Amniotic epithelial cell (primary cell): ENCODE measurements at places on chromosomes 2 and 18.

DNA sequence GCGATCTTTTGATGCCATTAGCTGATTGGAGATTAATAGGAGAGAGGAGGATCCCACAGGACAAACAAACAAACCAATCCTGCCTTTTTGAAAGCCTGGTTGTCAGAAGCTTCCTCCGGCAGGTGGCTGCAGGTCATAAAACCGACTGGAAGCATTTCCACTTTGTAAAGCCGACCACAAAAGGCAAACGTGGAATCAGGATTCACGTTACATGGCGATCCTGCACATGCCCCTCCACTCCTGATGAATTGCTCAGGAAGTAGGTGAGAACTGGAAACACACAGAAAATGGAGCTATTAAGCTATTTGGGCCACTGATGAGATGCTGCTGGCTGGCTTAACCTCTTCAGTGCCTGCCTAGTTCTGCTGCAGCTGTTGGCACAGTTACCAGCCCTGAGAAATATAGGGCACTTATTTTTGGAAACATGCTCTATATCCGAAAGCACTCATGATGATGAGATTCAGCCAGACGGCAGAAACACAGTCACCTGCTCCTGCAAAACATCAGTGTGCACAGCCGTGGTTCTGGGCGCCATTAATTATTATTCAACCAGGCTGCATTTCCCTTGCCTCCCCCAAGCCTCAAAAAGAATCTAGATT is 110.3 kb upstream of the ST6GAL2 start:
- DNase-seq = no peak

DNA sequence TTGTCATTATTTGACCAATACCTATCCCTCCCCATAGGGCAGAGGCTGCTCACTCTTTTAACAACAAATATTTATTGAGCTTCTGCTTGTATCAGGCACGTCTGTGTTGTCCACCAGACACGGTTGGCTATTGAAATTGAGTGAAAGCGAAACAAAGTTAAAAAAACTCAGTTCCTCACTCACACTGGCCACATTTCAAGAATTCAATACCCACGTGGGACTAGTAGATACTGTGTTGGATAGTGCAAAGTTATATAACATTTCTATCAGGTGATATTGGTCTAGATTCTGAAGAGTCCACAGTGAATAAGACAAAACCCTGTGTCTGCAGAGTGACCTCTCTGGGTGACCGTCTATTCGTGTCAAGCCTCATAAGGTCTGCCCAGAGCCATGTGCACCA is 43.9 kb upstream of the GALR1 start:
- DNase-seq = no peak

DNA sequence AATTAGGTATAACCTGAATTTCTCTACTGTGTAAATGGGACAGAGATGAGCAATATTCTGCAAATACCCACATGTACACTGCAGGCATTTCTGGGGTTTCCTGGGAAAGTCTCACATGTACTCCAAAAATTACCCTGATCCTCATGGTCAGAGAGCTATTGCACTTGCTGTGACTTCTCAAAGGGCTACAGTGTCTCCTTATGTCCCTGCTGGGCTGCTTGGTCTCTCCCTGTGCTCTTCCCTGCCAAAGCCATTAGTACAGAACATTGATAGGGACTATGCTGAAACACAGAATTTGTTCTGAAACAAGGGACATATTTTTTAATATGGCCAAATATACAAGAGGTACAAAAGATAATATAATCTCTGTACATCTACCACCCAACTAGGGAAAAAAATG is 924.4 kb upstream of the NXPH2 start:
- DNase-seq = no peak

DNA sequence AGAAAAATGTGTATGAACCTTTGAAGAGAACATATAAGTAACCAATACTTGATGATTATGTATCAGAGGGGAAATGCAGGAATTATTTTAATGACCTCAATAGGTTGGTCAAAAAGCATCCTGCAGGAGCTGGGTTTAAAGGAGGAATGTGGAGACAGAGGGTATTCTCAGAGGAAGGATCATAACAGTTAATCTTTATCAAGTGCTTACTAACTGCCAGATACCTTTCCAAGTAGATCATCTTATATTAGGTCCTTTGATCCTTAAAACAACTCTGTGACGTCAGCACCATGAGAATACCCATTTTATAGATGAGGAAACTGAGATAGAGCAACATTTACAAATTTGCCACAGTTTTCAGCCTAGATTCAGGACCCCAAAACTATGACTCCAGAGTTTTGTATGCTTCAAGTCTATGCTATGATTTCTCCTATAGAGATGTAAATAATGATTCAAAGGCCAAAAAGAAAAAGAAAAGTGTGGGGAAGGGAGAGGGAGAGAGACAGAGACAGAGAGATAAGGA is 3.0 kb downstream of the RFTN2 start:
- DNase-seq = no peak

DNA sequence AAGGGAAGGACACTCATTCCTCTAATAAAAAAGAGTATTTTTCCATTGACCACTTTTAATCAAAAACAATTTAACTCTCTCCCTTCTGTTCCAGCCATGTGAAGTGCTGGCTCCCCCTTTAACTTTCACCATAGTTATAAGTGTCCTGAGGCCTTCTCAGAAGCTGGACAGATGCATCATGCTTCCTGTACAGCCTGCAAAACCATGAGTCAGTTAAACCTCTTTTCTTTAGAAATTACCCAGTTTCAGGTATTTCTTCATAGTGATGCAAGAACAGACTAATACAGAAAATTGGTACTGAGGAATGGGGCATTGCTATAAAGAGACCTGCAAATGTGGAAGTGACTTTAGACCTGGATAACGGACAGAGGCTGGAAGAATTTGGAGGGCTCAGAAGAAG is 643.6 kb upstream of the DDX18 start:
- DNase-seq = no peak

DNA sequence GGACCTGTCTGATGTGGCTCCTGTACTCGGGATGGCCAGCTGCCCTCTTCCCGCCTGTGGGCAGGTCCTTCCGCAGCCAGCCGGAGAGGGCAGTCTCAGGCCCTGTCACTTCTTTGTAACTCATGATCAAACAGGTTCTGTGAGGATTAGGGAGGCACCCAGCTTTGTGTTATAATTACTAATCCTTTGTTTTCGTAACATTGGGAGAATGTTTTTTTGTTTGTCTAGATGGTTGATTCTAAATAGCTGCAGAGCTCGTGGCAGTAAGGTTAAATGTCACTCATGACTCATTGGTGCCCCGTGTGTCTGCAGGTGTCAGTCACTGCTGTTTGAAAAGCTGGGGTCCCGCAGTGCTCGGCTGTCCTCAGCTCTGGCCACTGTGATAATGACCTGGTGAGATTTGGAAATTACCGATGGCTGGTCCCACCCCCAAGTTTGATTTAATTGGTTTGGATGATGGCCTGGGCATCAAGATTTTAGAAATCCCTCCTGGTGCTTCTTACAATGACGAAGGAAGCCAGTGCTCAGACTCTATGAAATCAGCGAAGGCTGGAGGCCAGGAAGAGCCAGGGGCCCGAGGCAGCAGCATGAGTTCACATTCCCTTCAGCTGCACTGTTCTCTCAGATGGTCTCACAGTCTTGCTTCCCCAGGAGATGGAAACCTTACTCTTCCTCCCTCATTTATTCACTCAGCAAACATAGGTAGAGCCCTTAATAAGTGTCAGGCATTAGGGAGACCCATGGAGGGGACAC is 172.8 kb downstream of the VAPA start:
- DNase-seq = no peak

DNA sequence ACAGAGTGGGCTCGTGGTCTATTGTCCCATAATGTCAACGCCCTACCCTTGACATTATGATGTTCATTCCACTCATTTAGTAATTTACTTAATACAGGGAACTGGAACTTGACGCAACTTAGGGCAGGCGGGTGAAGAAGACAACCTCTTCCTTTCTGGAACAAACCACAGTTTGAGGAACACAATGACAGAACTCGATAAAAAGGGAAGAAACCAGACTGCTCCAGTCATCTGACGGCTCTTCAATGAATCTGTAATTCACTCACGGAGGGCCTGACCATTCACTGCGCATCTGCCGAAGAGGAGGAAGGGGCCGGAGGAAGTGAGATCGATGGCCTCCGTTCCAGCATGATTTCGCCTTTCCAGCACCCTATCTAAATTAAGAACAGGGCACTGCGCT is 83.2 kb downstream of the BCL2 start:
- no peak for DNase-seq

GRCh38 chr2:209138079-209138478 is 285.8 kb upstream of the MAP2 start:
- no peak for DNase-seq

DNA sequence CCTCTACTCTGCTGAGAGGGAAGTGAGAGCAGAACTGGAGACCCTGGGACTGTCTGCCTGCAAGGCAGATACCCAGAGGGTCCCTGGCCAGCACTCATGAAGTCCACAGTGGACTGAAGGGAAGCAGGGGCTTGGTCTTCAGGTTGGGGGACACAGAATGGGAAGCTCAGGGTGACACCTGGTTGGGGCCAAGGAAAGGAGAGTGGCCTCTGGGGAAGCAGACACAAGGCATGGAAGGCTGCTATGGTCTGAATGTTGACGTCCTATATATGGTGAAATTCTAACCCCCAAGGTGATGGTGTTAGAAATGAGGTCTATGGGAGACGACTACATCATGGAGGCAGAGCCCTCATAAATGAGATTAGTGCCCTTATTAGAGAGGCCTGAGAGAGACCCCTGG is 69.3 kb downstream of the MRO start:
- no peak for DNase-seq

GRCh38 chr2:64225491-64225890 is 81.3 kb upstream of the PELI1 start:
- DNase-seq = no peak

GRCh38 chr18:72638376-72638775 is 94.2 kb upstream of the CBLN2 start:
- no peak for DNase-seq

- DNase-seq = peak; percentile 69
Measured at GRCh38 chr2:19140463-19141208, 217.8 kb downstream of the OSR1 start.

- no peak for DNase-seq
Measured at GRCh38 chr2:170146784-170147183, 31.2 kb upstream of the MYO3B start.

GRCh38 chr2:46827274-46828134 is 88.1 kb downstream of the MCFD2 start:
- peak; percentile 44 for DNase-seq

GRCh38 chr2:201347138-201347537 is 10.0 kb downstream of the FLACC1 start:
- no peak for DNase-seq

- DNase-seq = no peak
Measured at GRCh38 chr2:6459138-6459537, 406.6 kb downstream of the CMPK2 start.

DNA sequence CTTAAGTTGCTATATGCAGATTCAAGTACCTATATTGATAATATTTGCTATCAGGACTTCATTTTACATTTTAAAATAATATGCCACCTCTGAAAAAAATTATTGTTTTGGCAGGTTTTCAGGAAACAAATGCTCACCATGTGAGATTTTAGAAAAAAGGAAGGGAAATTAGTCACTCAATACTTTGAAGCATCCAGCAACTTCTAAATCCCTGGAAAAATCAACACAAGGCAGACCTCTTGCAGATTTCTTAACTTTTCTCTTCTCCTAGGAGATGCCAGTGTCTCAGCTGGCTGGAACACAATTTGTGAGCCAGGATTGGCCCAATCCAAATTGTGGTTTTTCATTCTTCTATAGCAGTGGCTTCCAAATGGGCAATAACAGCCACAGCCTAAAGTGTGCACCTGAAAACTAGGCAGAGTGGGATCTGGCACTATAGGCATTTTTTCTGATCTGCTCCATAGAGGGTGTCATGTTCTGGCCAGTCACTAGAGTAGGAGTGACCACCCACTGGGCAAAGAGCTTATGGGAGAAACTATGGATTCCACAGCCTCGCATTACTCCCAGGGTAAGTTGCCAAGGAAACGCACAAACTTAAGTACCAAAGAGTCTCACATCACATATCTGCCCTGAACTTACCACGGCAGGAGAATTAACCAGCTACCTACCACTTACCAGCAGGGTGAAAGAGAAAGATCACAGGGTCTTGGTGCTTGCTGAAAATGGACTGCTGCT is 28.1 kb upstream of the THOC1 start:
- DNase-seq = no peak

GRCh38 chr2:11563784-11564666 is 30.2 kb downstream of the GREB1 start:
- DNase-seq = no peak

DNA sequence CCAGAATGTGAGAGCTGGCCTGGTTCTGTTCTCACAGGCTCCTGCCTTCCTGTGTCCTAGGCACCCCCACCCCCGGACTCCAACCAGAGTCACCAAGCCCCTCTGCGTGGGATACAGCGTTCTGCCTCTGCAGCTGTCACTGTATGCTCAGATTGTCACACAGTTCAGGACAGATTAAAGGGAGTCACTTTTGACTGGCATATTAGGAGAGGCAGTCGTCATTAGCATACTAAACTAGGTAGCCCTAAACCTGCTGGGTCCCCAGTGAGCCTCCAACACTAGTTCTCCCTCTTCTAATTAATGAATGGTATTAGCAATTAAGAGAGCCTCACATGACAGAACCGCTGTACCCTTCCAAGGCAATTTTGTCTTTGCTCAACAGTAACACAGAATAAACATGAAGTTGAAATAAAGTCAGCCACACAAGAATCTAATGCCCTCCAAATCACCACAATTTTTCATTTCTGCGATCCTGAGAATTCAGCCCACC is 340.2 kb downstream of the CMPK2 start:
- no peak for DNase-seq

- peak; percentile 53 for DNase-seq
Measured at GRCh38 chr2:187658952-187659525, 104.8 kb upstream of the TFPI start.

GRCh38 chr18:21930177-21930576 is 189.6 kb downstream of the MIB1 start:
- DNase-seq = no peak

- peak; percentile 36 for DNase-seq
Measured at GRCh38 chr2:209977386-209978239, 24.8 kb upstream of the RPE start.

- peak; percentile 8 for DNase-seq
Measured at GRCh38 chr18:61322265-61322873, 10.9 kb upstream of the CDH20 start.
